ENCODE measurements at places on chromosomes 3 and 15. TPM values are rescaled to one million over a fixed set of nuclear protein-coding genes. Genes with fewer than 3 reads are reported as not detected.

- DNase-seq: no peak
These were observed 32.9 kb downstream of the MEGF11 start for GRCh38 chr15:66220601-66221000.

Gene CCK
- total RNA-seq: not detected

GRCh38 chr3:52509753-52510328 is 14.7 kb downstream of the STAB1 start:
- no peak for DNase-seq

DNA sequence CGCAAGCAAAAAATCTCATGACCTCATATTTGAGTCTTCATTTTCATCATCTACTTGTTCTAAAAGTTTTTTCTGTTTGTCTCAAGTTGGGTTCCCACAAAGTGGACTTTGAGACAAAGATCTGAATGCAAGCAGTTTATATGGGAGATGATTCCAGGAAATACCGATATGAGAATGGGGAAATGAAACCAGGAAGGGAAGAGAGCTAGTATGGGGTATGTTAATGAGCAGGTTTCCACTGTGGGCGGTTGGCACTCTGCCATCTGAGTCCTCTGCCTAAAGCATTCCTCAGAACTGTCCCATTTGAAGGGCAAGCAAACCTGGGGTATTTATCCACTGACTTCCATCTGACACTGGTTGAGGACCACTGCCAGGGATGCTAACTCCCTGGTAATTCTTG is 8.8 kb downstream of the ADPRH start:
- DNase-seq: peak; percentile 61

DNA sequence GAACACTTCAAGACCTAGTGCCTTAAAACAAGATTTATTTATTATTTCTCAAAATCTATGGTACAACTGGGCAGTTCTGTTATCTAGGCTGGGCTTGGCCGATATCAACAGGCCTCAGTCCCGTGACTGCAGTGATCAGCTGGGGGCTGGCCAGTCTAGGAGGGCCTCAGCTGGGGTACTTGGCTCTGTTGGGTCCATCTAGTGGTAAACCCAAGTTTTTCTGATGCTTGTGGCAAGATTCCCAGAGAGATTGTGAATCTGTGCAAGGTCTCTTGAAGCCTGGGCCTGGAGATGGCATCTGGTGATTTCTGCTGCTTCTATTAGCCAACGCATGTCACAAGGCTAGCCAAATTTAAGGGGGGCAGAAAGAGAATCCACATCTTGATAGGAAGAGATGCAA is 482.4 kb upstream of the SGO1 start:
- DNase-seq: peak; percentile 17

Measured in heart left ventricle (tissue), 16 donors.